ENCODE measurements at places on chromosomes 1 and 21. TPM values are rescaled to one million over a fixed set of nuclear protein-coding genes. Genes with fewer than 3 reads are reported as not detected.

DNA sequence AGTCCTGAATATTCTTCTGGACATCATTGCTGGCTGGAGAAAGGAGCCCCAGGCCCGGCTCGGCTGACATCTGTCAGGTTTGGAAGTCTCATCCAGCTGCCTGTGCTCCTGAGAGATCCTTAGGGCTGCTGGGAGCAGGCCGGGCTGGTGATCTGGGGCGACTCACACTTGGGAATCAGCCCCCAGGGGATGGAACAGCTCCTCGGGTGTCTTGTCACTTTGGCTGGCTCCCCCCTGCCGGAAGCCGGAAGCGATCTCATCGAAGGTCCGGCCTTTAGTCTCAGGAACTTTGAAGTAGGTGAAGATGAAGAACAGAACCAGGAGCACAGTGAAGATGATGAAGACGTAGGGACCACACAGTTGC, 31.8 kb downstream of the SLC2A1 start:
- DNase-seq: no peak

The EFNA4 gene
- total RNA-seq: not detected

GRCh38 chr1:56397409-56397808, 182.0 kb downstream of the PLPP3 start:
- DNase-seq: no peak

DNA sequence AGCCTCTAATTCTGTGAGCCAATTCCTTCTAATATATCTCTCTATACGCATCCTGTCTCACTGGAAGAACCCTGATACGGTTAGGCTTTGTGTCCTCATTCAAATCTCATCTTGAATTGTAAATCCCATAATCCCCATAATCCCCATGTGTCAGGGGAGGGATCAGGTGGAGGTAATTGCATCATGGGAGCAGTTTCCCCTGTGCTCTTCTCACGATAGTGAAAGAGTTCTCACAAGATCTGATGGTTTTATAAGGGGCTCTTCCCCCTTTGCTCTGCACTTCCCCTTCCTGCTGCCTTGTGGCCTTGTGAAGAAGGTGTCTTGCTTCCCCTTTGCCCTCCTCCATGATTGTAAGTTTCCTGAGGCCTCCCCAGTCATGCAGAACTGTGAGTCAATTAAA, 116.1 kb downstream of the MRPS6 start:
- no peak for DNase-seq

GRCh38 chr1:63010913-63011660, 227.2 kb downstream of the ATG4C start:
- no peak for DNase-seq

DNA sequence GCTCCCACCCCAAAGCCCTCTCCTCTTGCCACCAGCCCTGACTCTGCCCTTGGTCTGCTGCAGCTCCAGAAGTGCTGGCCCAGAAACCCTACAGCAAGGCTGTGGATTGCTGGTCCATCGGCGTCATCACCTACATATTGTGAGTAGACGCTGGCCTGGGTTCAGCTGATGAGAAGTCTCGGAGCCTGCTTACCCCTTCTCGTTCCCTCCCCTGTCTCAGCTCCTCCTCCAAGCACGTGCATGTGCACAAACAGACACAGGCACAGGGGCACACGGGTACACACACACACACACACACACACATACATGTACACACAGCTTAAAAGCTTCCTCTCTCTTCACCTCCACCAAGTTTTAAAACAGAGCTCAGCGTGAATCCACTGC, 24.3 kb downstream of the CAMK1G start:
- DNase-seq: no peak

DNA sequence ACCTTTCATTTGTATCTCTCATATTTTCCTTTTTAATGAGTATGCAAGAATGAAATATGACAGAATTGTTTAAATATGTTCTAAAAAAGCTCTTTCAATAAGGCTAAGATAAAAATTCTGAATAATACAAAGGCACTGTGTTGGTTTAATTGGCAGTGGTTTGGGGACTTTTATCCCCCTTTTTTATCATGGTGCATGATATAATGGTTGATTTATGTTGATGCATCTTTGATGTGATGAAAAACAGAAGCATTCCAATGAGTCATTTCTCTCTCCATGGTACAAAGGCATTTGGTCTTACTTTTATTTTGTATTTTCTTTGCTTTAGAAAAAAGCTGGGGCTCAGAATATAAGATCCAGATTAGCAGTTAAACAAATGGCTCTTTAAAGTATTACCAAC, 127.2 kb upstream of the GREM2 start:
- no peak for DNase-seq

DNA sequence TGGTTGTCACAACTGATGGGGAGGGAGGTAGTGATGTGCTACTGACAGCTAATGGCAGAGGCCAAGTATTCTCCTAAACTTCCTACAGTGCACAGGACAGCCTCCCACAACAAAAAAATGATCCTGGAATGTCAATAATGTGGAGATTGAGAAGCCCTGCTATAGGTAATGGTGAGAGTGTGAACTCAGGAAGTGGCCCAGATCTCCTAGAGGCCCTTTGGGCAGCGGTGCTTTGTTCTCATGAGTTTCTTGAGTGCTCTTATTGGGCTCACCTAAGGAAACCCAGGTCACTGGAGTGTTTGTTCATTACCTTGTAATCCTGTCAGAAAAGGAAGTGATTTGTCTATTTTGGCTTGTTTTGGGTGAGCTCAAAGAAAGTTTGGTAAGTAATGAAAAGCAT, 5.9 kb downstream of the OTUD3 start:
- DNase-seq: no peak

The CRNN gene
- not detected for total RNA-seq

- DNase-seq: no peak
Measured at GRCh38 chr1:71698186-71698585, 584.2 kb downstream of the NEGR1 start.

- DNase-seq: no peak
Measured at GRCh38 chr1:29756498-29756897, 520.2 kb downstream of the PTPRU start.

- DNase-seq: no peak
Measured at GRCh38 chr21:32717851-32718316, 9.9 kb downstream of the SYNJ1 start.

GRCh38 chr1:32933742-32934322, 30.8 kb downstream of the RNF19B start:
- no peak for DNase-seq

- DNase-seq: no peak
Measured at GRCh38 chr1:227951624-227952373, 4.1 kb upstream of the WNT9A start.

The SRSF4 gene
- 67.1 TPM for total RNA-seq

- DNase-seq: no peak
Measured at GRCh38 chr1:92585831-92586230, 99.1 kb upstream of the GFI1 start.

- DNase-seq: peak; percentile 75
Measured at GRCh38 chr1:59947047-59947938, 20.7 kb upstream of the CYP2J2 start.

DNA sequence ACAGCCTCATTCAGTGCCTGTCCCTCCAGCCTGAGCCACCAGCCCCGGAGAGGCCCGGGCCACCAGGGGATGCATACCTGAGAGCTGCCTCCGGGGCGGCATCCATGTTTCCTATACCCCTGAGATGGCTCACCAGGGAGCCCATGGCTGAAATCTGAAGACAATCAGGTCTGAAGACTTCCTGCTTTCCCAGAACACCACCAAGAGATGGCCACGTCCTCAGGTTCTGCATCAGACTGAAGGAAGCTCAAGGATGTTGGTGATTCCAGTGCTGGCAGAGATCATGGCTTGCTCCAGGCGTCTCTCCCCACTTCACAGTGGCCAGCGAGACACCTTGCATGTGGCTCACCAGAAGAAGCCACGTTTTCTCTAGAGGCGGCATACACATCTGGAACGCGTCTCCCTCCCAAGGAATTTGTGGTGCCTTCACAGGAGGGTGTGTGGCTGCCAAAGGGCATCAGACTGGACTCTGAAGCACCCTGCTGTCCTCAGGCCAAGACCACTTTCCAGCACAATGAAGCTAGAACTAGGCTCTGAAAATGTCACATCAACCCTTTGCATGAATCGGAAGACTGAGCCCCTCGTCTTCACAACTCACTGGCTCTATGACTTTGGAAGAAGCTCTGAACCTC, 170.7 kb upstream of the IRF2BP2 start:
- no peak for DNase-seq

DNA sequence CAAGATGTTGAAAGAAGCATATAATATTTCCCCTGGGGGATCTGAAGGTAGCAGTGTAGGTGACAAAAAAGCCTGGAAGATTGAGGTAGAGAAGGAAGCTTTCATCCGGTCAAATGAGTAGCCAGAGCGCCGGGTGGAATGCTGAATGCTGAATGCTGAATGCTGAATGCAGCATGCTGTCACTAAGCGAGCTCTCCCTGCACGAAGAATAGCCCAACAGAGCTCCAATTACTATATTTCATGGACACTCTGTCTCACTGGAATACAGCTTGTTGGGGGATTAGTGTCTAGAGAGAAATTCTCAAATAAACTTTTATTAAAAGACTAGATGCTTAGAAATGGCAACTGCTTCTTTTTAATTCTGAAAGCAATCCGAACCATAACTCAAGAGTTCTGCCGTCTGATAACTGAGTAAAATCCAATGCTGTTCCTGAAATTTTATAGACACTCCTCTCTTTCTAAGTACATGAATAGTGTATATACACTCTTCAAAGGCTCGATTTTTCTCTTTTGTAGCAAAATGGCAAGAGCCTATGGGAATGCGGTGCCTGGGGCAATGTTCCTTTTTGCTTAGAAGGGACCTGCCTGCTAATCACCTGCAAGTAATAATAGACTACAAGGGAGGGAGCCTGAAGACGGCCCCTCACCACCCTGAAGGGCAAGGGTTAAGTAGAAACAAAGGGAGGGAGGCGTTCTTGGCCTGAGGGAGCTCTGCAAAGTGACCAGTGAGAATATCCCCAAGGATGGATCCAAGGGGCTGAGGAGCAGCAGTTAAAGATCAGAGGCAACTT, 203.7 kb upstream of the ESRRG start:
- DNase-seq: no peak
